Activated T-helper 9 cell treated with anti-CD3 and anti-CD28 coated beads, Interleukin-2, amount 50 U/mL, for 16 hours (primary cell): ENCODE measurements at places on chromosomes 4 and X.

DNA sequence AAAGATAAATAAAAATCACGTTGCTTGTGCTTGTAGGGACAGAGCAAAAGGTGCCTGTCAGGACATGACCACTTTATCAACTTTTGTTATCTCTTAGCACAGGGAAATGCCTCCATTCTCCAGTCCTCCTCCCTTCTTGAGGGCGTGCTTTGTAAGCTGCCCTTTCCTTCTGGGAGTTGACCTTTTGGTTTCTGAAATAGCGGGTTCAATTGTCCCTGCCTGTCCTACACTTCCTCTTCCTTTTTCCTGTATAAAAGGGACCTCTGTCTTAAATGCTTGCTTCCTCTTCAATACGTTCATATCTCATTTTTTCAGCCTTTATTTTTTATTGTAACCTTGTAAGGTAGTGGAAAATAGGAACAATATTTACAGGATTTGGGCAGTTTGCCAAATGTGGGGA is 153.5 kb downstream of the SH3BGRL start:
- no peak for DNase-seq

- no peak for DNase-seq
These were observed 131.8 kb upstream of the TMLHE start for GRCh38 chrX:155744534-155744933.

- no peak for DNase-seq
These were observed 152.2 kb downstream of the CBLL2 start for GRCh38 chrX:22424919-22425318.

DNA sequence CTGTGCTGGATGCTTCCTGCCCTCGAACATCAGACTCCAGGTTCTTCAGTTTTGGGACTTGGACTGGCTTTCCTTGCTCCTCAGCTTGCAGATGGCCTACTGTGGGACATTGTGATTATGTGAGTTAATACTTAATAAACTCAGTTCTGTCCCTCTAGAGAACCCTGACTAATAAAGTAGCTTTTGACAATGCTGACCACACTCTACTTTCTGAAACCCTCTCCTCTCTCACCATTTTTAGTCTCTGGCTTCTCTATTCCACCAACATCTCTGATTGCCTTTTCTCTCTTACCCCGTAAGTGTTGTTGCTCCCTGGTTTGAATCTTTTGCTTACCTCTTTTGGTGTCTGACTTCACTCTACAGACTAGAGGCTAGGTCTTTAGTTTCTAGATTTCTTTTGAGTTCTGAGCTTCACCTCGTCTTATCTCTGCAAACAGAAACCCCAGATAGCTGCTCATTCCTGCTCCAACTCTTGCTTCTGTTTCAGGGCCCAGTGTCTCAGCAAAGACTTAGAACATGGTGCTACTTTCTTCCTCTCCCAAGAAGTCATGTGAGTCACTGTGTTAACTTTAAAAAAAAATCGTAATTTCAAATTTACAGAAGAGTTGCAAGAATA is 11.4 kb downstream of the TMSB4X start:
- DNase-seq: no peak

DNA sequence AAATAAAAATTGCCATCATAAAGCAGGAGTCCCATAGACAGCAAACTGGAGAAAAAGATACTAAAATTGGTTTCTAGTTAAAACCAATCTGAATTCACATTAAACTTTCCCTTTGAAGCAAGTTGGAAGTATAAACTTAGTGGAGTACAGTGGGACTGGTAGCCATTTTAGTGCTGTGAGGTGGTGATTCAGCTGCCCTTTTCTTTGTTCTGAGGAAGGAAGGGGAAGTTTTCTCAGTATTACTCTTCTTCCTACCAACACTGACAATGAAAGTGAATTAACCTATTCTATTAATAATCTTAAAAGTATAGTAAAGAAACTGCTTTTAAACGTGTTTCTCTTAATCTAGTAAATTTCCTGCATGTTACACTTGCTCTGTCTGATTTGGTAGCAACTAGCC is 36.7 kb downstream of the SLC9A6 start:
- DNase-seq: no peak

DNA sequence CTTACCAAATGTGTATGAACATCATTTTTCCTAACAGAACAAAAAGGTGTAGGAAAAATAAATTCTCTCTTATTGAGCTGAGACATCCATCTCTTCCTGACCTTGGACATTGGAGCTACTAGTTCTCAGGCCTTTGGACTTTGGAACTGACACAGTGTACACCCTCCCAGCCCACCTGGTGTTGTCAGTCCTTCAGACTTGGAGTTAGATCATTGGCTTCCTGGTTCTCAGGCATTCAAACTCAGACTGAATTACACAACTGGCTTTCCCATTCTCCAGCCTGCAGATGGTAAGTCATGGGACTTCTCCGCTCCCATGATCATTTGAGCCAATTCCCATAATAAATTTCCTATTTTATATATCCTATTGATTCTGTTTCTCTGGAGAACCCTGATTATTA is 84.8 kb upstream of the EDNRA start:
- no peak for DNase-seq

GRCh38 chrX:100673397-100673953 is 29.5 kb downstream of the SRPX2 start:
- no peak for DNase-seq

DNA sequence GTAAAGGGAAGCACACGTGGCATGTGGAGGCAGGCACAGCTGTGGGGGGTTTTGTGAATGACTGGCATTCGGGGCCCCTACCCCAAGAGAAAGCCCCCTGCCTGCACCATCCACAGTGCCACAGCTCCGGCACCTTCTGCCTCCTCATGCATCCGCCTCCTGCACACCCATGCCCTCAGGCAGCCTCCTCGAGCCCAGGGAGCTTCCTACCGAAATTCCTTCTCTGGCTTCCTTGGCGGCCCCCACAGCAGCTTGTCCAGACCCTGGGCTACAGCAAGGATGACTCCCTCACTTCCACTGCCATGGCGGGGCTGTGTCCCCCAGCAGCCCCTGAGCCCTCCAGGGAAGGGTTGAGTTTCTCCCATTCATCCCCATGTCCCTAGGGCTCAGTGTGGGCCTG is 99.9 kb downstream of the WFS1 start:
- no peak for DNase-seq

GRCh38 chr4:163703251-163703650 is 208.8 kb downstream of the TMA16 start:
- no peak for DNase-seq

DNA sequence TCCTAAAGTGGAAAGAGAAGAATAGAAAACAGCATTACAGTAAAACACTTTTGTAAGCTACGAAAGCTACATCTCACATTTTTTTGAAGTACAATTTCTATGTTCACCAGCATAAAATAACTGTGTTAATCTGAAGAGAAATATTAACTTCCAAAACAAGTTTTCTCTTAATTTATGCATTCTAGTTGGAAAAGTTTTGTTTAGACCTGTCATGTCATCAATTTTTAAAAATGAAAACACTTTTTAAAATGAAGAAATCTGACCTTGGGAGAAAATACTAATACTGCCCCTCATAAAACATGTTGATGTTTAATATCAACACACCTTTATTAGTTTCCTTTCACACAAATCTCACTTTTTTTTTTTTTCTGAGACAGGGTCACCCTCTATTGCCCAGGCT is 45.2 kb downstream of the CCDC158 start:
- no peak for DNase-seq

DNA sequence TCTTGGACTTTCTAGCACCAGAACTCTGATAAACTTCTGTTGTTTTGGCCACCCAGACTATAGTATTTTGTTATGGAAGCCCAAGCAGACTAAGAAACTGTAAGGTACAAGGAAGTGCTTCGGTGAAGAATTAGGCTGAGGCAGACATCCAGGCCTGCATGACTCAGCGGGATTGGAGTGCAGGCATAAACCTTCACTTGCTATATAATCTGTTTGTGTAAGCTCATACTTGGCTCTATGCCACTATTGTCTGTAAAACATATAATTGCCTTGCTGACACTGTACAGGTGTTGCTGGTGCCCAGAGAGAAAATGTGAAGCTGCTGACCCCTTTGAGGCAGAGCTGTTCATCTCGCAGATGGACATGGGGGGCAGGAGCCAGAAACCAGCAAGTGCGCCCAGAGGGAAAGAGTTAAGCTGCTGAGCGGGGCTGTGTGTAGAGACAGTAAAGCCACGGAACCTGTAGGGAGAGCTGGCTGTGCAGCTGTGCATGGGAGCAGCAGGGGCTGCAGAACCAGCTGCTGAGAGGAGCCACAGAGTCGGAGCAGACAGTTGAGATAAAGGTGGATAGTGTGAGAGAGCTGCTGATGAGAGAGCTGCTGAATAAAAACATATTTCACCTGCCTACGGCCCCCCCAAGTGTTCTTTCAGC is 96.2 kb downstream of the RBM46 start:
- no peak for DNase-seq

DNA sequence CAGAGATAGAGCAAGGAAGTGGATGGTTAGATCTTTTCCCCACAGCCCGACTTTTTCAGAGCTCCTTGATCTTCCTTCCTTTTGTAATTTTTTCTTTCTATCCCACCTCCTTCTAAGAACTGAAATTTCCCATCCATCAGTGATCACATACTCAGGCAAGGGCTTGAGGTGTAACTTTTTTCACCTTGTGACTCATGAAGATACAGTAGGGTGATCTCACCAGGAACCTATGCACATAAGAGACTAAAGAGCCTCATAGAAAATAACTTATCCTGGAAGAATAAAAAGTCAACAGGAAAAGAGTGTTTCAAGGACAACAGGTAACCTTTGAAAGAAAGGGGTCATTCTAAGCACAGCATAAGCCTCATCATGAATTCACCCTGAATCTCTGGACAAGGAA is 131.2 kb upstream of the HCCS start:
- DNase-seq: no peak

DNA sequence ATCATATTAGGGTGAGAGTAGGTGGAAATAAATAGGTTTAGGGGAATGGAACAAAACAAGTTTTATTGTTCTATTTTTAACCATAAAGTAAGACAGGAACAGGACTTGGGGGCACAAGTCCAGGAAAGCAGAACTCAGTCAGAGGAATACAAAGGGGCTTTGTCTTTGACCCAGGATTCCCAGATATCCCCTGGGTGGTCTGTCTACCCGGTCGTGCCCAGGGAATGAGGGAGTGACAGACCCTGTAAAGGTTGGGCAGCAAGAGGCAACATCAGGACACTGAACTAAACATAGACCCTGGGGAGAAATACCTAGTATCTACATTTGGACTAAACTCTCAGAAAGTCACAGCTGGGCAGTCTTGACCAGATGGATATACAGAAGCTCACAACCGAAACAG is 50.6 kb downstream of the PTCHD1 start:
- no peak for DNase-seq

DNA sequence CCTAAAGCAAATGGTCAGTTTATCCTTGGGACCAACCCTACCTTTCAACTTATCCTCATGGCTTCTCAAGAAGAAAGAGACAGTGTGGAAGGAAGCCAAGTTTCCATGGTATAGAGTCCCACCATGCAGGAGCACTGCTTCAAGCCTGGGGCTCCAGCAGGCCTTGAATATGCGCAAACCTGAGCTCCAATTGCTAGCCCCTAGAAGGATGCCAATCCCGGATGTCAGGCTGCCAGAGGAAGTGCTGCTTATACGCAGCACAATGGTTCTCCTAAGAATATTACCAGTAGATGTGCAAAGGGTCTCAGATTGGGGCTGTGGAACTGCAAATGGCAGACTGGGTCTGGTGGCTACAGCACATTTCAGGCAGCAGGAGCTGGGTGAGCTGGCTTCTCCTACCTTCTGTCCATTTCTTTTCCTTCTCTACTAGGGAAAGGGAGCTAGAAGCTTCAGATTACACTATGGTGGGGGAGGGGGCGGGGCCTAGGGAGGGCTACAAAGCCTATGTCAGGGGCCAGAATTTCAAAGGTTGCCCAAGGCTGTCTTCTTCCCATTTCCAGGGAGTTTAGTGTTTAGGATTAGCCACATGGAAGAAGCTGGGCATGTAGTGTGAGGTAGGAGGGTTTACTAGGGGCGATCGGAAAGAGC is 40.7 kb upstream of the CITED1 start:
- no peak for DNase-seq

DNA sequence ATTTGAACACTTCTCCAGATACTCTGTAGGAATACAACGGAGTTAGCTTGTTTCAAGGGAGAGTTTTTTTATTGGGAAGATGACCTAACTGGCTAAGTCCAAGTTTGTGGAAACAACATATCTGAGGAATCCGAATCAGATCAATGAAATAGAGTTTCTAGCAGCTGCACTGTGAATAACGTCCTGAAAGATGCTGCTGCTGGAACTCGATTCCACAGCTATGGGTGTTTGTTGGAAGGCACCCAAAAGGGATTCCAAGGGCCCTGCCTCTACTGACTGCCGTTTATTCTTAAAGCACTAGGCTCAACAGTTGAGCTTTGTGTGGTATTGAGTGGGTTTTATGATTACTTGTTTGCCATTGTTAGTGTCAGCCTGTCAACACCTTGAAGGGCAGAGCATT is 6.6 kb upstream of the GBA3 start:
- DNase-seq: no peak

DNA sequence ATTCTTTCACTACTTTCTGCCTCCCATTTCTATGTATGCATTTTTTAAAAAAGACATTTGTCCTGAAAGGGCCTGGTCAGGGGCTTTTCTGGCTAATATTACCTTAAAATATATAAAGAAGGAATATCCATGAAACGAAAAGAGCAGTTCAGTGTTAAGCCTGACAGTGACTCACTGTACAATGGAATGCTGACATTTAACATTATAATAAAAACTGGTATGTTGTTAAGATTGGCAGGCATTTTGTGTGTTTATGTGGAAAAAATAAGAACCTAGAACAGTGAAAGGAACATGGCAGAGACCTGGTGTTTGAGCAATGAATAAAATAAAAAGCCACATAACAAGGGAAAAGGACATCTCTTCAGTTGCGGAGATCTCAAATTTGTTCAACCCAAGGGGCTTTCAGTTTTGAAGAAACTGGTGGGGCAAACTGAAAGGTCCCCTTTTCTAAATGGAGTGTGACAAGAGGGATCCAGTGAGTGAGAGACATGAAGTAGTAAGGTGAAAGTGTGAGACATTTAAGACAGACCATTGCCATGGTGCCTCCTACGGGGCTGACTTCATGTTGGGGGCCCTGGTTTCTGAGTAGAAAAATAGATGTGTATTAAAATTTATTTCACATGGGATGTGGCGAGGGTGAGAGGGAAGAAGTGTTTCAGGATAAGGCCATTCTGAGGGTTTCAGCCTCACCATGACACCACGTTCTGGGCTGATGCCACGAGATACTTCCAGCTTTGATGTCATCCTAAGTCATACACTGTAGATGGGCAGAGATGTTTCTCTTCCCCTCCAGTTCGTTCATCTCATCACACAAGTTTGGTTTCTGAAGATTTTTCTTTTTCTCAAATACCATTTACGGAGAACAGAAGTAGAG is 324.9 kb downstream of the PPP3CA start:
- DNase-seq: no peak
